ENCODE measurements at places on chromosomes 6 and 20.
A peak's percentile ranks its signal among the peaks of the same experiment; 100 is the strongest.

DNA sequence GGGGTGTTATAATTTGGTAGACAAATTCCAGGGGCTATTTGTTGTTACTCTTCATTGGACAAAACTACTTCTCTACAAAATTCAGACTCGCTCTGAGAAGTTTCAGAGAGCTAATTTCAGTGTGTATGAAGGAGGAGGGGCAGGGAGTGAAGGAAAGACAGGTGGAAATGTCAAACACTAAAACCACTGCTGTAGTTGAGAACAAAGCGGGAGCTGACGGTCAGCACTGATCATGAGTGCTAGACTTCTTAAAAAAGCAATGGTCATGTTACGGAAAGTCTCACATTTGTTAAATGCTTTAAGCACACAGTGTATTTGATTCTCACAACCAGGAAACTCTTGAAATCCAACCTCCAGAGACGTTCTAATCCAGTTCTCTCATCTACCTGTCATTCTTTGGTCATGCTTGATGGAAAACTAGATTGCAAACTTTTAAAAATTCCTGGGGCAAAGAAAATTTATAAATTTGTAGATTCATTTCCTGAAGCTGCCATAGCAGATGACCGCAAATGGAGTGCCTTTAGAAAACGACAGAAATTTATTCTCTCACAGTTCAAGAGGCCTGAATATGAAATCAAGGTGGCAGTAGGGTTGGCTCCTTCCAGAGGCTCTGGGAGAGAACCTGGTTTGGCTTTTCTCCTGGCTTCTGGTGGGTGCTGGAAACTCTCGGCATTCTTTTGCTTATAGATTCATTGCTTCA, 100.7 kb upstream of the CARMIL1 start:
- DNase-seq = no peak

DNA sequence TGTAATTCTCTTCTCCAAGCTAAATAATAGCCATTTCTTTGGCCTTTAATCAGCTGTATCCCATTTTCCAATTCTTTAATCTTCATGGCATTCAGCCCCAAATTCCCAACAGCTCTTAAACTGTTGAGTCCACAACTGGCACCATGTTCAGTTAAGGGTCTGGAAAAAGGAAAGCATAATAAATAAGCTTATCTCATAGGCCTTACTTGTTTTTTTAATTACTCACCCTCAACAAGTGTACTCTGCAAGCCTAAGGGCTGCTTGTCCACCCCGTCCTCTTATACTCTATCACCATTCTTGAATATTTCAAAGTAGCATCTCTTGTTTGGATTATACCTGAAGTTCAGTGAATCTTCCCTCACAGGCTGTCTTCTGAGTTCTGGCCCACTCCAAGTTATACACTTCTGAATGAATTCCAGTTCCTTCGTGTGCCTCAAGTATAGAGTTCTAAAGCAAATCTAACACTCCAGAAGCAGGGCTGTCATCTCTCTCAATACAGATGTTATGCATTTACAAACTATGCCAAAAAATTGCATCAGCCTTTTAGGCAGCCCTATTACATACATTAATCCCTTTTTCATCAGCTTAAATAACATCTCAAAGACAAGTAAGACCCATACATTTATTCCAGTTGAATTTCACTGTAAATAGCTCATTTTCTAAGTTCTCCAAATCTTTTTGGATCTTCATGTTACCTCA, 98.7 kb downstream of the COL21A1 start:
- no peak for DNase-seq

DNA sequence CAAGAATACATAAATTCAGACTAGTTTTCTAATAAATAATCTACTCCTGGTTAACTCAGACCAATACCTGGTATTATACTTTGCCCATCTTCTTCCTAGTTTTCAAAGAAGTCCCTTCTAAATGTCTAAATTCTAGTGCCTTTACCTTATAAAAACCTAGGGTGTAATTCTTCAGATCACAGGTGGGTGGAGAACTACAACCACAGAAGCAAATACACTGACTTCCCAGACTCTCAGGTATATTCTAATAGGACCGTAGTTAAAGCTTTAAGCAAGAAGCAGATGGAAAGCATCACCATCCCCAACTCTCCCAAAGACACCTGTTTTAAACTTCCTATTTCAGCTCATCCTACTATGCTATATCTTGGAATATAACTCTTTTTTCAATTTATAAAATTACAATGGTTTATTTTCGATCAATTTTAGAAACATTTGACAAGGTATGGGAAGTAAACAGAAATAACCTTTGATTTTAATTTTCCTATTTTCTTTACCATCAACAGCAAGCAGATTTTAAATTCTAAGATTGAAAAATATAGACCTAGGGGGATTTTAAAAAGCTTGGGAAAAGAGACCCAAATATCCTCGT, 15.8 kb downstream of the MAN1A1 start:
- no peak for DNase-seq

DNA sequence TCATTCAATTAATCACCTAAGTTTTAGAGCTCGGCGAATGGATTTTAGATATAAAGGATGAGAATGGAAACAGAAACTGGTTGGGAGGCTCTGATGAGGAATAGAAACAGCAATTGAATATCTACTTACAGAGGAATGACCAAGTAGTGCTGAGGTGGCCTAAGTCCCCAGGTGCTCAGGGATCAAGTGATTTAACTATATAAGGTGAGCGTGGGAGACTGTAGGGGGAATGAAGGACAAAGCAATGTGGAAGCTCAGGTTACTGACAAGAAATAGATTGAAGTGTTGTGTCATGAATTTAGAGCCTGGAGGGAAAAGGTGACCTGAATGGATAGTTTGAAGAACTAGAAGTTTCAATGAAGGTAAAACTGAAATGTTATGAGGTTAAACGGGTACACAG, 495.4 kb upstream of the SOX4 start:
- DNase-seq = no peak

- no peak for DNase-seq
These were observed 50.5 kb upstream of the DST start for GRCh38 chr6:56693246-56693607.

- DNase-seq = no peak
These were observed 154.1 kb downstream of the MTFR2 start for GRCh38 chr6:136095986-136096385.

DNA sequence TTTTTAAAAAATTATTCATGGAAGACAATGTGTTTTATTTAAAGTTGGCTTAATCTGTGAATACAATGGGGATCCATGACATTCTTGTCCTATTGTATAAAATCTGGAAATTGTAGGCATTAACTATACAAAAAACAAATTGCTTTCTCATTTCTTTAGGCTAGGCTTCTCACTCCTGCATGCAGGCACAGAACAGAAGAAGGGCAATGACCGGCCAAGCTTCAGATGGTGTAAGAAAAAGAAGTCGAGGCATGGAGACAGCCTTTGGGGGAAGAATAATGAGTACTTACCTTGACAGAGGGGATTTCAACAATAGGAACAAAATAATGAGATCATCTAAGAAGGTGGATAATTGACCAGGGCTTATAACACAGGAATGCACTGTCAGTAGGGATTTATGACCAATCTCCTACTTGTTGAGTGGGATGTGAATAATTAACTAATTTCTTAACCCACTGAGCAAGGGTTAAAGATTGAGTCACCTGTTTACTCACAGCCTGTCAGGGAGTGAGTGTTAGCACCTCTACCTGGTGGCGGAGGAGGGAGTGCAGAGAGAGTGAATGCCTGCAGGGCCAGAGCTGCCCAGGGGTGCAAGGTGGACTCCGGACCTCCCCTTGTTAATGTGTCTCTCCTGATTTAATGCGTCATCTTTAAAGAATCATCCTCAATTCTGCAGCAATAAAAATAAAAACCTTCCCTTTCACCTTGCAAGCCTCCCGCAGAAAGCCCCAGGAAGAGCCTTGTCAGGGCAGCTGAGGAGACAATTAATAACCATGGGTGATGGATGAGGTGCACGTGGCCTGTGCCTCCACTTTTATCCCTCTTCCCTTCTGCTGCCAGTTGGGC, 3.9 kb downstream of the SLC22A2 start:
- DNase-seq = no peak

- no peak for DNase-seq
These were observed 33.1 kb upstream of the IRF4 start for GRCh38 chr6:358432-358831.

GRCh38 chr20:62489186-62489931, 13.6 kb upstream of the GATA5 start:
- DNase-seq = no peak

DNA sequence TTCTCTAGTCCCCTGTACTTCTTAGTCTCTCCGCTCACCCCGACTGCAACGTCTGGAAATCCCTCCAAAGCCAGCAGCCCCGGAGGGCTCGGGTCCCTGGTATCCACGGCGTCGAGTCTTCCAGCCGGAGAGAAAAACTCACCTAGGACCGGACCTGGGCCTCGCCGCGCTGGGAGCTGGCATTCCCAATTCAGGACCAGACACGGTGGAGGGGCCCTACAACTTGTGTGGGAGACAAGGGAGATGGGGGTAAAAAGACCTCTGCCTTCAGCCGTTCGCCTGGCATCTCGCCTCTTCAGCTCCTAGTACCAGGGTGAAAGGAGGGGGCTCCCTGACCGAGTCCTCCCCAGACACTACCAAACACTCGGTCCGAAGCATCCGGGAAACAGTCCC, 64.3 kb downstream of the GPX5 start:
- peak; percentile 65 for DNase-seq

- no peak for DNase-seq
These were observed 465.1 kb downstream of the MEI4 start for GRCh38 chr6:78117966-78118365.

GRCh38 chr6:159716247-159717096, 10.8 kb upstream of the WTAP start:
- no peak for DNase-seq

DNA sequence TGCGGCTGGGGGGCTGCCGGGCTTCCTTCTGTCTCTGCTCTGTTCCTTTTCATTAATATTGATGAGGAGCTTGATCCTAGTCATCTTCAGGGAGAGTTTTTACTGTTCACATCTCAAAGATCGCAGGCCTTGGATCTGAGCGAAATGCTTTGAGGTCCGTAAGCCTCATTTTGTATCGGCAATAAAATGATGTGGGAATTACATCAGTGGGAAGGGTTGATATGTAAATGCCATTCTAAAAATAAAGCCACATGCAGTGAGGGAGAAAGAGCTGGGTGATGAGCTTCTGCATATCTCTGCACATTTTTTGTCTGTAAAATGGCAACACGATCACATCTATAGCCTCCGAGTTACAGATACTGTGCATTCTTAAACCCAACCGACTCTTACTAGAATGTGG, 24.9 kb downstream of the CDH26 start:
- no peak for DNase-seq

GRCh38 chr20:24118441-24119175, 130.0 kb upstream of the GGTLC1 start:
- DNase-seq = no peak

DNA sequence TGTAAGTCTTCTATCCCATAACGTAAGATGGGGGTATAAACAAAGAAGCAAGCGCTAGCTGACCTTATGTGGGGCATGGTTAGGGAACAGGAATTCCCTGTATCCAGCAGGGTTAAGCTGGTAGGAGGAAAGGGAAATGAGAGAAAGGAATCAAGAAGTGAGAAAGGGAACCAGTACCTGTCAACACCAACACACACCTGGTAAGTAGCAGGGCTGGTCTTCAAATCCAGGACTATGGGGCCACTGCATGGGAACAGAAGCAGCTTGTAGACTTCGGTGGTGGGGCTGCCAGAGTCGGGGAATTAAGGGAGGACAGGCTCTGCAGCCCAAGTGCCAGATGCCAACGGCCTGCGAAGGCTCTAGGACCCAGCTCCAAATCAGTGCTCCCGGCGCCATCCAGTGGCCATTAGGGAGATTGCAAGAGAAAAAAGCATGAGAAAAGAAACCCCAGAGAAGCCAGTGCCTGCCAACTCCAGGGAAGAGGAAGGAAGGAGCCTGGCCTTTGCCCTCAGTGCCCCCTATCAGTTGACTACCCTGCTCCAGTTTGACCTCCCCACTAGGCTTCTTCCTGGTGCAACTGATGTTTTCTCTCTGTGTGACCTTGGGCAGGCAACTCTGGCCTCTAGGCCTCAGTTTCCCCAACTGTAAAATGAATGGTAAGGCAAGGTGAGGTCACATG, 15.8 kb upstream of the RBPJL start:
- no peak for DNase-seq

GRCh38 chr20:47789081-47789763, 3.9 kb upstream of the SULF2 start:
- DNase-seq = no peak

DNA sequence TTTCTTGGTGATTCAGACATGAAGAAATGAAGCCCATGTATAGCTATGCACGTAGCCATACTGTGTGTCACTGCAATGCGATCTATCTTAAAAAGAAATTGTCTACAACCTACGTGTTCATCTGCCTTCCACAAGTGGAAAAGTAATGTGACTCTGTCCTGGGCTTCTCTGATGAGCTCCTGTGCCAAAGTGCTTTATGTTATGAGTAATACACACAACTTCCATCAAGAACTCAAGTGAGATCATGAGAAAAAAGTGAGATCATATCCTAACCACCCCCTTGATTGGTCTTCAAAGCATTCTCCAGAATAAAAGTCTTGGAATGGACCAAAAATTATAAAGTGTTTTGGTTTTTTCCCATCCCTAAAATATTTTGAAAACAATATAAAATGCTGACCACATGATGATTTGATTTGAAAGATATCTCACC, 114.3 kb downstream of the DST start:
- DNase-seq = no peak

DNA sequence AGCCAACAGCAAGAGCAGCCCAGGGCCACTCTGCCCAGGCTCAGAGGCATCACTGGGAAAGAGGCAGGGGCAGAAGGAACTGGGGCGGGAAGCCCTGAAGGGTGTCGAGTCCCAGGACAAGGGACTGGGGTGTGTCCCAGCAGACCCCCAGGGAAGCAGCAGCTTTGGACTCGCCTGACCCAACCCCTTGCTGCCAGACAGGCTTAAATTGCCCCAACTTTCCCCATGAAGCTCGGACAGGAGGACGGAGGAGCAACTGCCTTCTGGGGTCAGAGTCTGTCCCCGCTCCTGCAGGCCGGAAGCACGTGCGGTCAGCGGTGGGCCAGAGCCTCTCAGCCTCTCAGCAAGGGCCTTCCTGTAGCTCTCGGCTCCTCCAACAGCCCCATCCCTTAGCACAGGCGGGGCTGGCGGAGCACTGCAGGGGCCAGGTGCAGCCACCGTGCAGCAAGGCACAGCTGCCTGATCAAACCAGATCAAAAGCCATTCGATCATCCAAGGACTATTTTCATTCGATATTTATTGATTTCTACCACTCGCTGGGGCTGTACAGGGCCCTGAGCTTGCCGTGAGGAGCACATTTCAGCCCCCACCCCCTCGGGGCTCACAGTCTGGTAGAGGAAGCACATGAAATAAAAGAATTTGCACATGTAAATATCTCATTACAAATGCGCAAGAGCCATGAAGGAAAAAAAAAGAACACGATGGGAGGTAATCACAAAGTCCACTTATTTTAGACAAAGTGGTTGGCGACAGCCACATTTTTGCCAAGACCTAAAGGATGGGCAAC, 31.8 kb upstream of the STX16 start:
- DNase-seq = no peak

DNA sequence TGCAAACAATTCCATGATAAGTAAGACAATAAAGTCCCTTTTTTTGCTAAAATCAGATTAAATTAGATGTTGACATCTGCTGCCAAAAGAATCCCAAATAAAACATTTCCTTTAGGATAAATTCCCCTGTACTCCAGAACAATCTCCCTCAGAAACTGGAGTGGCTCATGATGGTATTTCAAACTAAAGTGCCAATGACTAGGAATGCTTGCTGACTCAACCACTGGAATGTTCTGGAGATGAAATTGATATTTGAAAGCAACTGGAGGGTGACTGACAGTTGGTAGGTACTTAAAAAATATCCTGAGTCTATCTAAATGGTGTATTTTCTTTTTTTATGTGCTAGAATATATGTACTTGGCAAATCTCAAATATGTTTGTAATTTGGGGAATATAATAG, 350.1 kb upstream of the TSHZ2 start:
- no peak for DNase-seq

GRCh38 chr20:63658749-63659187, 656 bp downstream of the RTEL1 start:
- DNase-seq = no peak

Measured in left forelimb (tissue), 1 donor.